ENCODE measurements at places on chromosomes 2 and 18.

DNA sequence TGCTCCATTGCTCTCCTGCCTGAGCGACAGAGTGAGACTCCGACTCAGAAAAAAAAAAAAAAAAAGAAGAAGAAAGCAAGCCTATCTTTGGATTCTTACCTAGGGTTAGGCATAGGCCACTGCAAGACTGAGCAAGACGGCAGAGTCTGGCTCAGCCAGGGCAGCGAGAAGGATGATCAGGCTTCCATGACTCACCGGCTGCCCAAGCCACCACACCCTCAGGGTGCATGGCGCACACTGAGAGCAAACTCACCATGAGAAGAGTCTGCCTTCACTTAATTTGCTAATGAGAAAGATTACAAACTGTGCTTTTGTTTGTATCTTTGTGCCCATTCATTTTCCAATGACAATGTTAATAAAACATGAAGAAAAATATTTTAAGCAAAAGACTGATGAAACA lies 8.2 kb downstream of the FAM110C start:
- no peak for DNase-seq

- DNase-seq = no peak
Measured at GRCh38 chr2:240195316-240195861, 54.9 kb upstream of the OTOS start.

DNA sequence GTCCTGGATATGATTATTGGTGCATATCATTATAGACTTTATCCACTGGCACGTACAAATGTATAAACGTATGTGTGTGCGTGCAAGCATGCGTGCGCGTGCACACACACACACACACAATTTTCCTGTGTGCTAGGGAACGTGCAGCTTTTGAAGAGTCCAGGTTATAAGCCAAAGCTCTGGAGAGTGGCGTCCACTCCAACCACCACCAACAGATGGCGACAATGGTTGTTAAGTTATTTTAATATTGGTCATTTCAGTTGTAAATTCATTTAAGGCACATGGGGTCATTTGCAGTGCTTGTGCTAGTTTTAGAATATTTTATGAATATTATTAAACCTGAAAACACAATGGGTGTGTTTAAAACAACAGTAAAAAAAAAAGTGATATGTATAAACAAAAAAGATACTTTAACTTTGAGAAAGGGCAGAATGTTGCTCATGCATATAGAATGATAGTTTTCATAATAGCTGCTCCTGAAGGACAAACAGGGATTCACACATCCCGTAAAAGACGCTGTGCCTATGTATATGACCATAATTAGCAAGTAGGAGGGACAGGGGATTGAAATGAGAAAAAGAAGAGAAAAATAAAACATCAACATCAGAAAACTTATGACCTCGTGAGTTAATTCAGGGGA lies 124.2 kb upstream of the ITGB6 start:
- DNase-seq = no peak

- DNase-seq = no peak
Measured at GRCh38 chr2:21866316-21866715, 742.5 kb downstream of the TDRD15 start.

GRCh38 chr2:62485761-62486438 lies 20.1 kb downstream of the TMEM17 start:
- DNase-seq = no peak

- DNase-seq = no peak
Measured at GRCh38 chr2:16507655-16508489, 157.8 kb downstream of the CYRIA start.

DNA sequence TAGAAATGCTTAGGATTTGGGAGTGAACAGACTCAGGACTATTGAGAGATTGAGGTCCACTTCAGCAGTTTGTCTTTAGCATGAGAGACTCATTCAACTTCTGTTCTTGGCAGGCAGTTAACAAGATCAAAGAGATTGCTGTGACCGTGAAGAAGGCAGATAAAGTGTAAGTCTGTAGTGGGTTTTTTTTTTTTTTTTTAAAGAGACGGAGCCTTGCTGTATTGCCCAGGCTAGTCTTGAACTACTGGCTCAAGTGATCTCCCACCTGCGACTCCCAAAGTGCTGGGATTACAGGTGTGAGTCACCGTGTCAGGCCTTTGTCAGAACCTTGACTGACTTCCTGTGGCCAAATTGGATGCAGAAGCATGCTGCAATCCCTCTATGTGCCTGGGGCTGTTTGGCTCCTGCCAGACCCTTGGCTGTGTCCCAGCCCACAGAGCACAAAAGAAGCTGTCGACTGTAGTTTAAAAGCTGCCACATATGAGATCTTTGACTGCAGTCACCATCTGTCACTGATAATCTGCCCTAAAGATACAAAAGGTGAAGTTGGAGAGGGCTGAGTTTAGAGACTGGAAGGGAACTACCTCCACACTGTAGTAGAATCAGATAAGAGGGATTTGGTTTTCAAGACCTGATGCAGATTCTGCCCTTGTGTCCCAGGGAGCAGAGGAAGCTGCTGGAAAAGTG lies 9.9 kb downstream of the CCT7 start:
- no peak for DNase-seq

DNA sequence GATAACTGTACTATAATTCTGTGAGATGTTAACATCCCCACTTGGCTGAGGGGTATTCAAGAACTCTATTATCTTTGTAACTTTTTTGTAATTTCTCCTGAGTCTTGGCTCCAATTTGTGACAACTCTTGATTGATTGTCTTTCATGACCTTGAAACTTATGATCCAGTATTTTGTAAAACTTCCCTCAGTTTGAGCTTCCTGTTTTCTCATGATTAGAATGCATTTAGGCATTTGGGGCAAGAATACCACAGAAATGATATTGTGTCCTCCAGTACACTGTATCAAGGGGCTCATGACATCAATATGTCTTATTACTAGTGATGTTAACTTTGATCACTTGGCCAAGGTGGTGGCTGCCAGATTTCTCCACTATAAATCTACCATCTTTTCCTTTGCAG lies 37.4 kb downstream of the PNO1 start:
- no peak for DNase-seq

- DNase-seq = no peak
Measured at GRCh38 chr2:167187978-167188967, 300.0 kb downstream of the XIRP2 start.

DNA sequence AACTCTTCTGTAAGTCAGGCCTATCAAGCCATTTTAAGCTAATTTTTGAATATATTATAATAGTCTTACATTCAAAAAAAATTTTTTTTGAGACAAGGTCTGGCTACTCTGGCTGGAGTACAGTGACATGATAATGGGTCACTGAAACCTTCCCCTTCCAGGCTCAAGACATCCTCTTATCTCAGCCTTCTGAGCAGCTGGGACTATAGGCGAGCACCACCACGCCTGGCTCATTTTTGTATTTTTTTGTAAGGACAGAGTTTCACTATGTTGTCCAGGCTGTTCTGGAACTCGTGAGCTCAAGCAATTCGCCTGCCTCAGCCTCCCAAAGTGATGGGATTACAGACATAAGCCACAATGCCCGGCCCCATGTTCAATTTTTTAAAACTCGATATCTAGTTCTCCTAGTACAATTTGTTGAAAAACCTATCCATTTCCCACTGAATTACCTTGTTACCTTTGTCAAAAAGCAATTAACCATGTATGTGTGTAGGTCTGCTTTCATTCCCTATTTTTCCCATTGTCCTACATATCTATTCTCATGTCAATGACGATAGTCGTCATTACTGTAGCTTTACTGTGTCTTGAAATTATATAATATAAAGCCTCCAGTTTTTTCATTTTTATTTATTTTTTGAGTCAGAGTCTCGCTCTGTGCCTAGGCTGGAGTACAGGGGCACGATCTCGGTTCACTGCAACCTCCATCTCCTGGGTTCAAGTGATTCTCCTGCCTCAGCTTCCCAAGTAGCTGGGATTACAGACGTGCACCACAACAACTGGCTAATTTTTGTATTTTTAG lies 44.8 kb downstream of the YES1 start:
- DNase-seq = no peak

GRCh38 chr2:109148991-109149645 lies 20.1 kb downstream of the SH3RF3 start:
- no peak for DNase-seq

DNA sequence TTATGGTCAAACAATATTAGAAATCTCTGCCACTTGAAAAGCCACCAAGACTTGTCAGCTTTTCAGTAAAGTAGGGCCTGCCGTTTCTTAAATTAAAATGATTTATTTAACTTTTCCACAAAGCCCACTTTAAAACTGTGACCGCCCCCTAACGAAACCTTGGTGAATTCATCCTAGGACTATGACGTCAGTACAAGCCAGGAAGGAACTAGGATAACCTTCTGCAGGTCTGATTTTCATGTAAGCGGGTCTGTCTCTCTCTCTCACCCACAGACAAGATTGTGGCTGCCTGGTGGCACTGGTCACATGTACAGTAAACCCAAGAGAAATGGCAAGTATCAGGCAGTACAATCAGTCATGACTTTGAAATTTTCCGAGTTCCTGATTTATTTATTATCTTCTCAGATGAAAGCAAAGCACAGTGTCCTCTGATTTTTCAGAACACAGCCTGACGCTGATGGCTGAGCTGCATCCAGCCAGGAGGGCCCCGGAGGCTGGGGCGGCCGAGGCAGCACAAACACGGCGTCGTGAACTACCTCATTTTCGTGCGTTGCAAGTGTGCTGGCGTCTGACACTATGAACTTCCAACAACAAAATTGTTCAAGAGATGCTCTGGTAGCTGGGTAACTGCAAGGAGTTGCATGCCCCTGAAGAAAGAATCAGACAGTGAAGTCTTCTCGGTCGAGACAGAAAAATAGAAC lies 18.9 kb downstream of the SALL3 start:
- no peak for DNase-seq

- DNase-seq = no peak
Measured at GRCh38 chr2:187854801-187855200, 300.6 kb upstream of the TFPI start.

- no peak for DNase-seq
Measured at GRCh38 chr2:125526093-125526492, 1129.9 kb upstream of the GYPC start.

- no peak for DNase-seq
Measured at GRCh38 chr2:145769011-145769716, 1249.2 kb upstream of the ZEB2 start.

- DNase-seq = no peak
Measured at GRCh38 chr2:181995289-181995688, 9.6 kb downstream of the PPP1R1C start.

DNA sequence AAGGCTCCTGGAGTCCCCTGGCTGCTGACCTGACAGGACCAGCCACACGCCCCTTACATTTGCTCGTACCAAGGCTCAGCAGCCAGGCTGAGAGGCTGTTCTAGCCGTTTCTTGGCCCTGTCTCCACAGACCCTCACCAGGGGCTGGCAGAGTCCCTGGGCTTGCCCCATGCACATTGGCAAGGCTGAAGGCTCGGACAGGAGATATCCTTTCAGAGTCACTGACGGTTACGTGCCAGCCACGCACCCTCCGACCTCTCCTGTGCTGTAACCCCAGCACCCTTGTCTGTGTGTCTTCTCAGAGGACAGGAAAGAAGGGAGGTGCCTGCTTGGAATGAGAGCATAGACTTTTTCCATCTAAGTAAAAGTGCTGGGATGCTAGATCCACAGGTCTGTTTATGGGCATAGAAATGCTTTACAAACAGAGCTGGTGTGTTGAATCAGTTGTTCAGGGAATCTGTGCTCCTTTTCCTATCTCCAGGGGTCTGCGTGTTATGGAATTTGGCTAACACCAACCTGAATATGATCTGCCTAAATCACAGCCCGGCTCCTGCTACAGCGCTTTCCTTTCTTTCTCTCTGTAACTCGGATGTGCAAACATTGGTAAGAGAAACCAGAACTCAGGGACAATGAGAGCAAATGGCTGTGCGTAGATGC lies 41.0 kb downstream of the COPS8 start:
- no peak for DNase-seq

GRCh38 chr18:46916551-46917107 lies 678 bp downstream of the PIAS2 start:
- no peak for DNase-seq

DNA sequence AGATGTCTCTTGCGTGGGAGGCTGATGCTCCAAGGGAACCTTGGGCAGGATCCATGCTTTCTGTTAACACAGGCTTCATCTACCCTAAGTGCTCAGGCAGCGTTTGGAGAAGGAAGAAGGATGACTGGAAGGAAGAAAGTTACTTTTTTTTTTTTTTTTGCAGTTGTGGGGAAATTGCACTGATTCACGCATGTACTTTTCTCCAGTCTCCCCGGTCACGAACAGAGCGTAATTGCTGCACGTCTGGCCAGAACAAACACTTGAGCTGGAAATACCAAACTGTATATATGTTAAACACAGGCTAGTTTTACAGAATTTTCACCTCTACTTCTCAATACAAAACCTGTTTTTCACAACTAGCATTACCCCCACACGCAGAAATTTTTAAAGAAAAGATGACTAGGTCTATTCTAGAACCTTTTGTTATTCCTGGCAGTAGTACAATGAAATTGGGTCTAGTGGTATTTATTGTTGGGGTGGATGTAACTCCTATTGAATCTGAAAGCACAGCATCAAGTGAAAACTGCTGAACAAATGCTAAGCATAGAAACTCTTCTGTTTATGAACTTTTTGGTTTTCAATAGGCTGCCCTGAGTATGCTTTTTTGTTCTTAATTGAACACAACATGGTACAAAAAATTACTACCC lies 9.3 kb upstream of the SCYGR5 start:
- no peak for DNase-seq

DNA sequence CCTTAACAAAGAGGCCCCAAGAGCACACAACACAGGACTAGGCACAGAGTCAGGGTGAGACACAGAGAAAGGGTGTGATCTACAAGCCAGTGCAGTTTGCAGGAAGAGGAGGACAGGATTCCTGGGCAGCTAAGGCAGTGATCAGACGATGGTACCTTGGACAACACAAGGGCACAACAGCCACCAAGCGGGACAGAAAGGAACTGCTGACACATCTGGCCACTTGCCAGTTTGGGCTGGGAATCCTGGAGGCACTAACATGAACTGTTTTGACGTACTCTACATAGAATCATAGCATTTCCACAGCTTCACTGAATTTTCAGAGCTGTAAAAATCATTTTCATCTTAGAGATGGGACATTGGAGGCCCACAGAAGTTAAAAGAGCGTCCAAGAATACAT lies 221.5 kb upstream of the SLC35G4 start:
- no peak for DNase-seq

DNA sequence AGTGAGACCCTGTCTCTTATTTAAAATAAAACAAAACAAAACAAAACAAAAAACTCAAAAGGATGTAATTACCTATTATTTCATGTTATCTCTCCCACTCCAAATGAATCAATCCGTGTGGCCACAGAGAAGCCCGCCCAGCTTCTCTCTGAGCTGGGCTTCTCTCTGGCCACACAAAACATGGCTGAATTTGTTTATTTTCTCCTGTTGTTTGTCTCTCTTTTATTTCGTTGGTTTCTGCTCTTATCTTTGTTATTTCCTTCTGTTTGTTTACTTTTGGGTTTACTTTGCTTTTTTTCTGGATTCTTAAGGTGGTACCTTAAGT lies 1.5 kb upstream of the TRABD2A start:
- no peak for DNase-seq

GRCh38 chr2:16952368-16952767 lies 286.7 kb upstream of the CYRIA start:
- DNase-seq = no peak

GRCh38 chr2:65279756-65280155 lies 52.1 kb downstream of the ACTR2 start:
- no peak for DNase-seq

- DNase-seq = no peak
Measured at GRCh38 chr2:32384529-32384928, 27.7 kb downstream of the BIRC6 start.

GRCh38 chr2:205852457-205852856 lies 170.2 kb downstream of the NRP2 start:
- DNase-seq = no peak
